KG1 (cell line): ENCODE measurements at places on chromosomes 3 and 15.
A peak's percentile ranks its signal among the peaks of the same experiment; 100 is the strongest.

DNA sequence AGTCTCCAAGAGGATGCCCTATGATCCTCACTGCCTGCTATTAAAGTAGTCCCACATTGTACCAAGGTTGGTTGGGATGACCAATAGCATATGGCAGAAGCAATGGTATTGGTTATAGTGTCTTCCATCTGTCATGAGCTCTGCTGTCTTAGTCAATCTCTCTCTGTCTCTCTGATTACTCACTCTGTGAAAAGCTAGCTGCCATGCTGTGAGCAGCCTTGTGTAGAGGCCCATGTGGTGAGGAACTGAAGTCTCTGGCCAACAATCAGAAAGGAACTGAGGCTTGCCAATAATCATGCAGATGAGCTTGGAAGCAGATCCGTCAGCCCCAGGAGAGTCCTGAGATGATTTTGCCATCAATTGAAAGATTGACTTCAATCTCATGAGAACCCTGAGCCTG, 60.3 kb upstream of the CFAP161 start:
- no peak for DNase-seq

DNA sequence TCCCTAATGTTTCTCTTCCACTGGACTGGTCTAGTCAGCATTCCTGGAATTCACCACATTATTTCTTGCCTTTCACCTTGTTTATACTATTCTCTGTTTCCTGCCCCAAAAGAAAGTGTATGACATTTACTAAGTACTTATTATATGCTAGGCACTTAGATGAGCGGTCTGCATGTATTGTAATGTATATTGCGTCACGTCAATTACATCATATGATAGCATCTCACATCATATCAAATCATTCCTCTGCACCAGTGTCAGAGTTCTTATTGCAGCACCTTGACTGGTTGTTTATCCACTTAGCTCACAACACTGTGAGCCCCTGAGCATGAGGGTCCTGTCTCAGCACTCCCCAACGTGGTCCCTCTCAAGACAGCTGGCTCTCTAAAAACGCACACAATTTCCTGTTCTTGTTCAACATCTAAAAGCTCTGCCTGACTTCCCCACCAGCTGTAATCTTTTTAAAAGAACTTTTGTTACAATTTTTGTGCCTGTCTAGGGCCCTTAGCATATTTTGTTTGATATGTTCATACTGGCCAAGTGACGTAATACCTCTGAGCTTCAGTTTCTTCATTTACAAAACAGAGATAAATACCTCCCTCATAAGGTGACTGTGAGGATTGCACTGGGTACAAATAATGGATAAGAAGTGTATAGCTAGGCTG, 58.8 kb downstream of the ARHGAP31 start:
- no peak for DNase-seq

- no peak for DNase-seq
Observed at GRCh38 chr3:130963444-130963843, 63.2 kb downstream of the ASTE1 start.

DNA sequence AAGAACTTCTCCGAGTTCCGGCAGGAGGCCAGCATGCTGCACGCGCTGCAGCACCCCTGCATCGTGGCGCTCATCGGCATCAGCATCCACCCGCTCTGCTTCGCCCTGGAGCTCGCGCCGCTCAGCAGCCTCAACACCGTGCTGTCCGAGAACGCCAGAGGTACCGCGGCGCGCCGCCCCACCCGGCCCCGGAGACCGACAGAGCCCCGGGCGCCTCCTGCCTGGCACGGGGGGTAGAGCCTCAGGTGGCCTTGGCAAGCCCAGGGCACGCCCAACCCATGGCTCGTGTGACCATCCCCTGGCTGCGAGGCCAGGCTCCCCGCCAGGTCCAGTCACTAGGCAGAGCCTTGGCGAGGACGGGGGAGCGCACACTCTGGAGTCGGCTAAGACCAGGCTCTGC, 134.1 kb downstream of the LRRK1 start:
- DNase-seq, result no peak

GRCh38 chr3:143643905-143644304, 204.4 kb downstream of the SLC9A9 start:
- no peak for DNase-seq

GRCh38 chr3:72636969-72637597, 211.2 kb downstream of the SHQ1 start:
- DNase-seq, result peak; percentile 65

- DNase-seq, result no peak
Observed at GRCh38 chr15:63362885-63363284, 18.8 kb downstream of the CA12 start.

- no peak for DNase-seq
Observed at GRCh38 chr3:3665961-3666640, 133.1 kb upstream of the LRRN1 start.

DNA sequence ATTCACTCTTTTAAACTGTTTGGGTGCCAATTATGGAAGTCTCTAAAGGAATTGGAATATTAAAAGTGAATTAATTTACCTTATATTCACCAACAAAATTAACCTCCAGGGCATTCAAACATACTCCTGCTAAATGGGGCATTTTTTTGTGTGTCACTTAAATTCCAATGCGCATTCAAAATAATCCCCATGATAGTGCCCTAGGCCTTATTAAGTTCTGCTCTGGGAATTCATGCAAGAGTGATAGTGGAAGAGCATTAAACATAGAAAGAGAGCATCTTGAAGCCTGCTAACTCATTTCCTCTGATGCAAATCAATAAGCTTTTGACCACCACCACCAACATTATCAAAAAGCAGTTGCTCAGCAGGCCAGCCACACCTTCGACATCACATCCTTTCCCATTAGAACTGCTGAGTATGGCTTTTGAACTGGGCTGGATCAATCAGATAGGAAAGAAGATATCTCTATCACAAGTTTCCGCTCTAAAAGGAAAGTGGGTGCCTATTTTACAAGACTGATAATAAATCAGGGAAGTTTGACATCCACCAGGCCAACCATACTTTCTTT, 156.7 kb downstream of the TMCO5A start:
- no peak for DNase-seq

GRCh38 chr3:42376344-42376798, 34.0 kb downstream of the LYZL4 start:
- DNase-seq, result peak; percentile 40

DNA sequence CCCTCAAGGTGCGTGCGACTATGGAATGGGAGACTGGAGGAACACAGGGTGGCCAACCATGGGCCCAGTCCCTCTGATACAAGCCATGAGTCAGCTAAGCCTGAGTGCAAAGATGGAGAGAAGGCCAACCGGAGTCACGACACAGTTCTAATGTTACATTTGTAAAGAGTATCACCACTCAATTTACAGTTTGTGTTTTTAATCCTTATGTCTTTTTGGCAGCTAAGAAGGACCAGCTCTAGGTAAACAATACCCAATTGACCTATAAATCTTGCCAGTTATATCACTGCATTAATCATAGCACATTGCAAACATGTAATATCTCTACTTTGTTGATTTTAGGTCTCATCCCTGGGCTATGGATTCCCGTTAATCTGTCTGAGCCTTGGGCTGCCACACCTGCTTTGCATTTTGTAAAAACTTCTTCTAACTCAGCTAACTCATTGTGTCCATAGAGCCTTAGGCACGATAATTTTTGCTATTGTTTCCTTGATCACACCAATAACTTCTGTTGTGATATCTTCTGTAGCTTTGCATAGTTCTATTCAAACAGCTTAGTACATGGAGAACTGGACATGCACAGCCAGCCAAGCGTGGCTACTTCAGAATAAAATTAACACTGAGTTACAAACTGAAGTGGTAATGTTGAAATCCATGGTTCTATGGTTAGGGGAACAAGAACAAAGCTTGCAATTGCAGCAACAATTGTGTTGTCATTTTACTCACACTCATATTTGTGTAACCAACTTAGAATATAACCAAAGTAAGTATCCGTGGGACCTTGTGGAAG, 50.3 kb downstream of the LSM3 start:
- DNase-seq, result no peak

DNA sequence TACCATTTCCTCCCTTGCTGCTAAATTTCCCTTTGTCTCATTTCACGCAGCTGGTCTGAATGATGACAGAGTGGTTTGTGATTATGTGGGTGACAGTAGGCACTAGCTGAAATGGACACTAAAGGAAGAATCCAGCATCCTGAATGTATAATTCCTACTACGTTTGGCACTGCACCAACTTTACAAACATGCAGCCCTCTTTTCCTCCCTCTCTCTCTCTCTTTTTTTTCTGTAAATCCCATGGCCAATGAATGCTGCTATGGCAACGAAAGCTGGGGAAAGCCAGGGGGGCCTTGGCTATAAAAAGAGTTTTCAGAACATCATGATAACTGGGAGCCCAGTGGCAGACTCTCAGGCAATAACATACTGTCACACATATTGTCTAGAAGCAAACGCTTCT, 367.2 kb upstream of the AGTR1 start:
- DNase-seq, result no peak

DNA sequence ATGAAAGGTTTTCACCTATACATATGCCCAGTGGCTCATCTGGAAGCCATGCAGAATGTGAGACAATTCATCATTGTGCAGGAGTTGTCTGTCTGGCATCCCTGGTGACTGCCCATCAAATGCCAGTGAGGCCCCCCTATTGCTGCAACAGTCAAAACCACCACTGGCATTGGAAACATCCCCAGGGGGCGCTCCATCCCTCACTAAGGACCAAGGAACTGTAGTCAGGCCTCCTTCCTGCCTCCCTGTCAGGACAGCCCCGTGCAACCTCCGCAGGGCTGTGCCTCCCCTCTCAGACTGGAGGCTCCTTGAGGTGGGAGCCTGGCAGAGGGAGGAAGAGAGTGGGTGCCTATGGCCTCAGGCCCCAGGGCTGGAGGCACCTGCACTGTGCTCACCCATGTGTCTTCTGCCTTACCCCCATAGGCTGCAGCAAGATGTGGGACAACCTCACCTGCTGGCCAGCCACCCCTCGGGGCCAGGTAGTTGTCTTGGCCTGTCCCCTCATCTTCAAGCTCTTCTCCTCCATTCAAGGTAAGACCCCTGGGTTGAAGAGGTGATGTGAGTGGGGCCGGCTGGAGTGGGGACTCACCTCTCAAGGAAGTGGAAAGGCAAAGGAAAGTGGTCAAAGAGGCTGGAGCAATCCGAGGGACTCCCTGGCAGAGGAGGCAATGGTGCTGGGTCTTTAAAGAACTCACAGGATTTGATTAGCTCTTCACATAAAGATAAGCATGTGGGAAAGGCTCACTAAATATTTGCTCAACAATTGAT, 16.5 kb downstream of the VIPR1 start:
- no peak for DNase-seq

DNA sequence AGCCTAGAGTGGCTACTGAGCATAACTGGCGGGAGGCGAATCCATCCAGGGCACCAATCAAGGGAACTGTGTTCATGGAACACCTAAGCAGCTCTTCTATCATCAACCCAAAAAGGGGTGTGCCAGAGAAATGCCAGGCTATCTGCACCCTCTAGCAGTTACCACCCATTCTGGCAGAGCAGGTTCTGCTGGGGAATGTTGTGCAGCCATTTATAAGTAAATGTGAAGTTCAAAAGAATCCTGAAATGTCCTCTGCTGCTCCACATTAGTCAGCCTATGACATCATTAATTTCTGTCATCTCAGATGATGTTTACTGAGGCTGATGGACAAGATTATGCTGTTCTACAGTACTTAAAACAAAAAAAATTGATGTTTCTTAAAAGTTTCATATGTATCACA, 7.7 kb downstream of the SKIC8 start:
- no peak for DNase-seq

DNA sequence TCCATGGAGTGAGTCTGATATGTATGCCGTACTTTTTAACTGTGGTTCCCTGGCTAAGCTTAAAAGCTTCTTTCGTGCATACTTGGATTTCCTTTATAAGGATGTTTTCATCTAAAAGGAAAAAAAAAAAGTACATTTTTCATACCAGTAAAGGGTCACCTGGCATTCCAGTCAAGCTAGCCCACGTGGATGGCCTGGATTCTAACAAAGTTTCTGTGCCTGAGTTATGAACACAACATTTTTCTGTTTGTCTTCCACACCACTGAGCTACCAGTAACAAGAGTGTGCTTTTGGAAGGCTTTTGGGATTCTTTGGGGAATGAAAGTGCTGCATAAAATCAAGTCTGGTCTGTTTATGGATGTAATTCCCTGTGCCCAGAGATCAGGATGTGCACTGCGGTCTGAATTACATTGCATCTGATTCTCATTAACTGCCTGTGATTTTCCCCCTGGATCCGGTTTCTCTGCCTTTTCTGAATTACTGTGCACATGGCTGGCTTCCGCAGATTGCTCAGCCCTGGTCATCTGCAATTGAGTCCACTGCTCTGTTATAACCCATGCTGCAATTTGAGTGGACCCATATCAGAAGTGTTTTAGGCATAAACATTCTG, 38.2 kb upstream of the MAGI1 start:
- DNase-seq, result no peak

GRCh38 chr15:42578984-42579537, 3.7 kb downstream of the STARD9 start:
- no peak for DNase-seq

DNA sequence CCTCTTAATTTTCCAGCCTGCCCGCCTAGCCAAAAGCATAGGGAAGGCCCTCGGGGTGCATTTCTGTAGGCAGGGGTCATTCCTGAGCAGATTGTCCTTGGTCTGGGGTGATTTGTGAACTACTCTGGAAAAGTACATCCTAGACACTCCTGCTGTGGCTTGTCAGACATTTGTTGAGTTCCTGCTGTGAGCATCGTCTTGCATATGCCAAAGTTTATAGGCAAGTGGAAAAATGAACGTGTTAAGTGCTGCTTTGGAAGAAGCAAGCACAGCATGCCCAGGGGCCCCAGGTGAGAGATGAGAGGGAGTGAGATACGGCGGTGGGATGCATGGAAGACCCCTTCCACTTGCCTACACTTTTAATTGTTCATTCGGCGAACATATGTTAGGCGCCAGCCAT, 237.7 kb upstream of the ST8SIA2 start:
- no peak for DNase-seq

GRCh38 chr3:190366133-190366532, 21.8 kb upstream of the CLDN16 start:
- no peak for DNase-seq

- no peak for DNase-seq
Observed at GRCh38 chr15:78921517-78921916, 23.3 kb downstream of the CTSH start.

DNA sequence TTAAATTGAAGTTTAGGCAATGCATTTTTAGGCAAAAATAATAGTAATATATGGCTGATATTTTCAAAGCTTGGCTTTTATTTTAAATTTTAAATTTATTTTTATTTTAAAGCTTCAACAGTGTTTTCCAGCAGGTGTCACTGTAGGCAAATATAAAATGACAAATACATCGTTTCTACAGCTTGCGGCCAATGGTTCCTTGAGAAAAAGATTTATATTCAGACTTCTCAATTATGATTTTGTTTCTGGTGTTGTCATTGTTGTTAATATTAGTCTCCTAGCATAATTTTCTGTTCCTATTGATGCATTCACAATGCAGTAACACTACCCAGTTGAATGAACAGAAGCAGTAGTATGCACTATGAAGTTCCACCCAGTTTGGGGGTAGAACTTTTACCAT, 220.7 kb upstream of the DNAJC19 start:
- DNase-seq, result no peak

GRCh38 chr15:41937568-41937923, 34.8 kb downstream of the EHD4 start:
- peak; percentile 69 for DNase-seq

- DNase-seq, result no peak
Observed at GRCh38 chr3:177282119-177282655, 84.9 kb upstream of the TBL1XR1 start.

GRCh38 chr15:42921342-42921731, 759 bp upstream of the TTBK2 start:
- no peak for DNase-seq
